Esophagus squamous epithelium (tissue), 5 donors: ENCODE measurements at places on chromosomes 2 and 18.

DNA sequence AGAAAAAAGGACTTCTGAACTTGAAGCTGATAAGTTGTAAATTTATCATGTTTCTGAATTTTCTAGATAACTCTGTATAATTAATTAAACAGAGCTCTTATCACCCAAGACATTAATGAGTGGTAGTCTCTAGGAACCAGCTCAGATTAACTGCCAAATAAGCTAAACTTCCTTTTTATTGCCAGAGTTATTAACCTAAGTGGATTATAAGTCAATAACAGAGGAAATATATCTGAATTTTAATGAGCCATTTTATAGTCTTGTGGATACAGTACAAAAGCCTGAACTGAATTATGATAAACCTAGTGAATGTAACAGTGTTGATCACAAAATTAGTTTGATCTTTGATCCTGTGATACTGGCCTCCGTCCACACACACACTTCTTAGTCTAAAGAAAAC, 111.5 kb downstream of the COMMD1 start:
- DNase-seq: no peak

GRCh38 chr2:139177041-139177440, 396.9 kb upstream of the NXPH2 start:
- DNase-seq: no peak

GRCh38 chr2:221022554-221022953, 549.5 kb downstream of the EPHA4 start:
- DNase-seq: no peak

DNA sequence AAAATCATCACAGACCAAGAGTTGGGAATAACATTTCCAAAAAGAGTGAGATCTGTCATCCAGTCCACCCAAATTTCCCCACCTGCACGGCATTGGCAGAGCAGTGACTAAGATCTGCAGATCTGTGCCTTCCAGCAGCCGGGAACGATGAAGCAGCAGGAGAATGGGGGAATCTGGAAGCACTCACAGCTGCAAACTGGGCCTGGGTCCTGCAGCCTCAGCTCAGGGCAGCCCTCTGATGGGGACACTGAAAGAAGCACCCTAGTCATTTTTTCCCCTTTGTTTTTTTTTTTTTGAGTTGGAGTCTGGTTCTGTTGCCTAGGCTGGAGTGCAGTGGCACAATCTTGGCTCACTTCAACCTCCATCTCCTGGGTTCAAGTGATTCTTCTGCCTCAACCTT, 4.4 kb upstream of the SAG start:
- no peak for DNase-seq

DNA sequence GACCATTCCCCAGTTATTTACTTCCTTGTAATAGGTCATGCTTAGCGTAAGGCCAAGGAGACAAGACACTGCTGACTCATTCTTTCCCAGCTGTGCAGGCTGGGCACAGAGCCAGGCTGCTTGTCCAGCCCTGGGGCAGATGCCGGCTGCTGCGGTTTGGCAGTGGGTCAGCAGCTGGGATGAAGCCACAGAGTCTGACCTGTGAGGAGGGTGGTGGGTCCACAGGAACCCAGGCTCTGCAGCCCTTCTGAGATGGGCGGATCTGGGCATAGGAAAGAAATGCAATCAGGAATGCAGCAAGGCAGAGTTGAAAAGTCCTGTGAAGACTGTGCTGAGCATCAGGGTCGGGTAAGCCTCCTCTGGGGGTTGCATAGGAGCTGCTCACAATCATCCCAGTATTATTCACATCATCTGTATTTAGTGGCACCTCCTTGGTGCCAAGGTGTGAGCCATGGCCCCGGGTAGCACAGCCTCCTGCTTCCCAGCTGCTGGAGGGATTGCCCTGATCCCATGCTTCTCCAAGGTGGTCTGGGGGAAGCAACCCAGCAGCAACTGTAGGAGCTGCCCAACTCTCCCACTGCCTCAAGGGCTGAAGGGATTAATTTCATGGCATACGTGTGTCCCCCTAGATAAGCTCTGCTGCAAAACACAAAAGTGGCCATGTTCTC, 139.0 kb downstream of the DDX1 start:
- peak; percentile 30 for DNase-seq

- no peak for DNase-seq
Observed at GRCh38 chr2:28610583-28611201, 114.8 kb downstream of the PLB1 start.
